Muscle of leg (tissue), 16 donors: ENCODE measurements at places on chromosomes 6 and 20. TPM values are rescaled to one million over a fixed set of nuclear protein-coding genes. Genes with fewer than 3 reads are reported as not detected.

Gene CDH4
- 0.66 TPM for total RNA-seq

DNA sequence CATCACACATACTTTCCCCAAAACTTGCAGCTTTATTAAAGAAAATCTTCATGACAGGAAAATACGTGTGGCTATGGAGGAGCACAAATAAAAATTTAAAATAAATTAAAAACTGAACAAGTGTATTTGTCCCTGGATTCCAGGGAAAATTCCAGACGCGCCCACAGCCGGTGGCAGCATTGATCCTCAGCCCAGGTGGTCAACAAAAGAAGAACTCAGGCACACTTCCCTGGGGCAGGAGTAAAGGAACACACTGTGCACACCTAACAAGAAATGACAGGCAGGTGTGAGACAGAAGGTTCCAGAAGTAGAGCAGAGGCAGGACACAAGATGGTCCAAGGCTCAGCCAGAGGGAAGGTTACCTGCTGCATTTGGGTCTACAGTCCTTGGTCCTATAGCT, 36.3 kb downstream of the FOXA2 start:
- no peaks in the 10 kb centered on the region for H3K36me3 ChIP-seq
- DNase-seq: no peak
- no peak overlapping the region for H3K4me3 ChIP-seq
- H3K4me1 ChIP-seq: no peaks in the 10 kb centered on the region

Gene FUT9
- total RNA-seq: 0.04 TPM

- no peak overlapping the region for H3K27ac ChIP-seq
- H3K36me3 ChIP-seq: no peaks in the 10 kb centered on the region
- H3K4me1 ChIP-seq: no peaks in the 10 kb centered on the region
Observed at GRCh38 chr6:25166955-25167748, 112.0 kb upstream of the CARMIL1 start.

Gene RIPOR3
- total RNA-seq: 5.0 TPM

Gene ZNF133
- total RNA-seq: 23.9 TPM

GRCh38 chr6:5997420-5997987, 9.2 kb downstream of the NRN1 start:
- H3K27me3 ChIP-seq: peaks cover 95% of the 10 kb centered on the region
- peak overlapping the region; percentile 65 for H3K27ac ChIP-seq

- no peak overlapping the region for H3K27ac ChIP-seq
- no peaks in the 10 kb centered on the region for H3K4me1 ChIP-seq
- H3K27me3 ChIP-seq: no peaks in the 10 kb centered on the region
- no peak for DNase-seq
- no peaks in the 10 kb centered on the region for H3K36me3 ChIP-seq
Observed at GRCh38 chr6:65182681-65183080, 524.3 kb downstream of the EYS start.

GRCh38 chr6:56047931-56048540, 172.6 kb upstream of the BMP5 start:
- no peaks in the 10 kb centered on the region for H3K27me3 ChIP-seq
- no peaks in the 10 kb centered on the region for H3K4me1 ChIP-seq
- H3K36me3 ChIP-seq: no peaks in the 10 kb centered on the region
- H3K27ac ChIP-seq: no peak overlapping the region
- no peak overlapping the region for H3K4me3 ChIP-seq
- no peak for DNase-seq

Gene PTPRA
- 41.7 TPM for total RNA-seq

DNA sequence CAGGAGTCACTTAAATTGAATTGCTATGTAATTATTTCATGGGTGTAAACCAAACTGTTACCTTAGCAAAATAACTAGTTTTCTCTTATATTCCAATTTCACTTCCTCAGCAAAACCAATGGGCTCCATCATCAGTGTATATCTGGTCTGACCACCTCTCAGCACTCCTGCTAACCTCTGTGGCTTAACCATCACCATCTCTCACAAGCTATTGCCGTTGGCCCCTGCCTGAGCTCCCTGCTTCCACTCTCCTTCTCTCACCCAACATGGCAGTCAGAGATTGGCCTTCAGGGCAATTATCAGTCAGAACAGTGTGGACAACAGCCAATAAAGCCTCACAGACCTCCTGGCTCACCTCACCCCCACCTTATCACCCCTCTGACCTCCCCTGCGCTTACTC, 124.0 kb downstream of the CARMIL1 start:
- H3K27me3 ChIP-seq: no peaks in the 10 kb centered on the region
- no peak overlapping the region for H3K27ac ChIP-seq
- DNase-seq: no peak
- H3K4me3 ChIP-seq: no peak overlapping the region
- H3K36me3 ChIP-seq: no peaks in the 10 kb centered on the region
- H3K4me1 ChIP-seq: peaks cover 4% of the 10 kb centered on the region

DNA sequence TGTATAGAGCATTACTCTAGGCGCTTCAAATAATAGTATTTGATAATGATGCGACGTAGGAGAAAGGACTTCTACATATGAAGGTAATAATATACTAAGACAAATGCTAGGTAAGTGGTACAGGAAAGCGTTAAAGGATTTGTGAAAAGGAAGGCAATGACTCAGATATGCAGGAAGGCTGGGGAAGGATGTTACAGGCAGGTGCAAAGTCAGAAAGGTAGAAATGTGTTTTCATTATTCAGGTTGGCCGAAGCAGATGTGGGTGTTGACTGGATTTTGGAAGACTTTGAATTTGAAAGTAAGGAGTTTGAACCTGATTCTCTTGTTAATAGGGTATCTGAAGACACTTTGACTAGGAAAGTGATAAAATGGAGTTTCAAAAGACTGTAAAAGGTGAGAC, 51.0 kb downstream of the STK4 start:
- no peak for DNase-seq
- no peak overlapping the region for H3K27ac ChIP-seq
- no peaks in the 10 kb centered on the region for H3K27me3 ChIP-seq
- H3K36me3 ChIP-seq: peaks cover 2% of the 10 kb centered on the region

DNA sequence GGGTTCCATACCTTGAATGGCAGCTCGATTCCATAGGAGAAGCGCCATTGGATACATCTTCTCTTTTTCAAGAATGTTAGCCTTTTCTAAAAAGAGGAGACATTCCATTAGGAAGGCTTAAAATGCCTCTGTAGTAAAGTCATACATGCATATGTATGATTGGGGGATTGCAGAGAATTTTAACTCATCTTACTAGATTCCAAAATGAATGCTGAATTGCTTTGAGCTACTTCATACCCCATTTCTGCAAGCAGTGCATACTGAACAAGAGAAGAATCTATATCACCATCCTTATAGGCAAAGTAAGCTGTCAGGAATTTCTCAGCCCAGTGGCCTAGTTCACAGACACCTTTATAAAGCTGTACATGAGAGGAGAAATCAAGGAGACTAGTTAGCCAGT, 80.3 kb downstream of the NDUFAF5 start:
- H3K27me3 ChIP-seq: no peaks in the 10 kb centered on the region
- DNase-seq: no peak
- H3K27ac ChIP-seq: no peak overlapping the region
- no peaks in the 10 kb centered on the region for H3K4me1 ChIP-seq
- H3K4me3 ChIP-seq: no peak overlapping the region

DNA sequence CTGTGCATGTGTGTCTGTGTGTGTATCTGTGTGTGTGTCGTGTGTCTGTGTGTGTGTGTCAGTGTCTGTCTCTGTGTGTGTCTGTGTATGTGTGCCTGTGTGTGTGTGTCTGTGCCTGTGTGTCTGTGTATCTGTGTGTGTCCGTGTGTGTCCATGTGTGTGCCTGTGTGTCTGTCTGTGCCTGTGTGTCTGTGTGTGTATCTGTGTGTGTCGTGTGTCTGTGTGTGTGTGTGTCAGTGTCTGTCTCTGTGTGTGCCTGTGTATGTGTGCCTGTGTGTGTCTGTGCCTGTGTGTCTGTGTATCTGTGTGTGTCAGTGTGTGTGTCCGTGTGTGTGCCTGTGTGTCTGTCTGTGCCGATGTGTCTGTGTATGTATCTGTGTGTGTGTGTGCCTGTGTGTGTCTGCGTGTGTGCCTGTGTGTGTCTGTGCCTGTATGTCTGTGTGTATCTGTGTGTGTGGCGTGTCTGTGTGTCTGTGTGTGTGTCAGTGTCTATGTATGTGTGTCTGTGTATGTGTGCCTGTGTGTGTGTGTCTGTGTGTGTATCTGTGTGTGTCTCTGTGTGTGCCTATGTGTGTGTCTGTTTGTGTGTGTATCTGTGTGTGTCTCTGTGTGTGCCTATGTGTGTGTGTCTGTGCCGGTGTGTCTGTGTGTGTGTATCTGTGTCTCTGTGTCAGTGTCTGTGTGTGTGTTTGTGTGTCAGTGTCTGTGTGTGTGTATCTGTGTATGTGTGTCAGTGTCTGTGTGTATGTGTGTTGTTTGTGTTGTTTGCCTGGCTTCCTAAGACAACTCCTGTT, 11.6 kb downstream of the SNPH start:
- no peak overlapping the region for H3K4me3 ChIP-seq
- no peaks in the 10 kb centered on the region for H3K36me3 ChIP-seq
- H3K27ac ChIP-seq: no peak overlapping the region
- H3K4me1 ChIP-seq: peaks cover 21% of the 10 kb centered on the region

Gene TTLL9
- total RNA-seq: 0.09 TPM

Gene WFDC2
- total RNA-seq: 0.13 TPM

Gene CNPY3
- total RNA-seq: 16.8 TPM

DNA sequence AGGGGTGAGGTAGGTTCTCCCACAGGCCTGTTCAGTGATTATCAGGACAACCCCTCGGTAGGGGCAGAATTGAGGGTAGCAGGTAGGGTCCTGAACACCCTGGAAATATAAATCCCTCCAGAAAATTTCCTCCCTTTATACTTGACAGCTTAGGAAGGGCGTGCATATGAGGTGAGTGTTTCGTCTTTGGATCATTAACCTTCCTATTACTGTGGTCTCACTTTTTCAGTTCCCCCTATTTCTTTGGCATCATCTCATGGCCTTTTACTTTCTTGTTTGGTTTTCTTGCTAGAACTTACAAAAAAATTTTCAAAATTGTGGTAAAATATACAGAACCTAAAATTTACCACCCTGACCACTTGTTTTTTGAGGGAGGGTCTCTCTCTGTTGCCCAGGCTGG, 18.7 kb upstream of the EPB41L1 start:
- H3K4me3 ChIP-seq: no peak overlapping the region
- DNase-seq: no peak
- H3K4me1 ChIP-seq: peaks cover 3% of the 10 kb centered on the region
- H3K36me3 ChIP-seq: no peaks in the 10 kb centered on the region

Gene FABP7
- total RNA-seq: 0.66 TPM

Gene MPC1
- total RNA-seq: 69.2 TPM

Gene TPD52L1
- 39.8 TPM for total RNA-seq

Gene HUS1B
- 0.18 TPM for total RNA-seq

DNA sequence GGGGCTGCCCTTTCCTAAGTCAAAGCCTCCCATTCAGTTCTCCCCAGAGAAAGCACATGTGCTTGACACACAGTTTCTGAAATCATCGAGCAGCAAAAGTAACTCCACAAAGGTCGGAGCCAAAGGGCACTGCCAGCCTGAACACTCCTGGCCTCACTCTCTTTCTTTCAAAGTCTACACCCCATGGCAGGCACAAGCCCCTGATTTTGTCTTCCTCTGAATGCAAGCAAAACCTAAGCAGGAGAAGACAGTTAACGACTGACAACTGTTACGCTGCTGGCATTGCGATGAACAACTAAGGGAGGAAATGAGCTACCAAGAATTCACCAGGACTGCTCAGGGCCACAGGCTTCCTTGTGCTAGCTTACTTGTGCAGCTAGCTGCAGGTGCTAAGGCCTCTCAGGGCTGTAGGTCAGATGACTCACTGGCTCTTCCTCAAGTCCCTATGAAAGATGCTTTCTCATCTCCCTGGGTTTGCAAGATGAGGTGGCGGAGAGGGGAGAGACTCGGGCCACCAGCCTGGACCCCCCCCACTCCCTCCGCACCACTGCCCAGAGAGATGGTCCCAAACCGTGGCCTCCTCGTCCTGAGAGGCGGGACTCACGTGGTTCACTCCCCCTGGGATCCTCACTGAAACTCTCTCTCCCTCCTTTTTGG, 208.2 kb downstream of the DLL1 start:
- no peaks in the 10 kb centered on the region for H3K36me3 ChIP-seq
- H3K4me1 ChIP-seq: peaks cover 26% of the 10 kb centered on the region
- no peak overlapping the region for H3K4me3 ChIP-seq

DNA sequence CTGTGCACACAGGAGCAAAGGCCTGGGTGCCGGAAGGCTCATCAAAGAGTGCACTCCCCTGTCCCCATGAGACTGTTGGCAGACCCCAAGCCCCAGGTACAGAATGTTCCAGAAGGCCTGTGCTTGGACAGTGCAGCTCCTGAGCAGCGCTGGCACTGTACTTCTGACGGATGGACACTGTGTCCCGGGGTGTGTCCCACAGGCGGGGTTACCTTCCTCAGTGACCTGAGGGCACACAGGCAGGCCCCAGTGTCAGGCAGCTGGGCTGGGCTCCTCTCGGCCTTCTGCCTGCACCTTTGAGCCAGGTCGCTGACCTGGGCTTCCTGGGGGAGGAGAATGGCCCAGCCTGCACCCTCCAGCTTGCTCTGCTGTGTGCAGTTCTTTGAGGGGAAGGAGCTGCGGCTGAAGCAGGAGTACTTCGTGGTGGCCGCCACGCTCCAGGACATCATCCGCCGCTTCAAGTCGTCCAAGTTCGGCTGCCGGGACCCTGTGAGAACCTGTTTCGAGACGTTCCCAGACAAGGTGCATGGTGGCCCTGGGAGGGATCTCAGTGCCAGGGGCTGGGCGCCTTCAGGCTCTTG, 30.1 kb downstream of the PYGB start:
- no peak for DNase-seq
- peaks cover 74% of the 10 kb centered on the region for H3K36me3 ChIP-seq
- H3K4me3 ChIP-seq: no peak overlapping the region
- peaks cover 10% of the 10 kb centered on the region for H3K4me1 ChIP-seq
- no peak overlapping the region for H3K27ac ChIP-seq

- peaks cover 61% of the 10 kb centered on the region for H3K36me3 ChIP-seq
- peak; percentile 58 for DNase-seq
- peak overlapping the region; percentile 15 for H3K27ac ChIP-seq
Observed at GRCh38 chr20:49270177-49270576, 7.7 kb downstream of the ZNFX1 start.

Gene CCN2
- 16.0 TPM for total RNA-seq

DNA sequence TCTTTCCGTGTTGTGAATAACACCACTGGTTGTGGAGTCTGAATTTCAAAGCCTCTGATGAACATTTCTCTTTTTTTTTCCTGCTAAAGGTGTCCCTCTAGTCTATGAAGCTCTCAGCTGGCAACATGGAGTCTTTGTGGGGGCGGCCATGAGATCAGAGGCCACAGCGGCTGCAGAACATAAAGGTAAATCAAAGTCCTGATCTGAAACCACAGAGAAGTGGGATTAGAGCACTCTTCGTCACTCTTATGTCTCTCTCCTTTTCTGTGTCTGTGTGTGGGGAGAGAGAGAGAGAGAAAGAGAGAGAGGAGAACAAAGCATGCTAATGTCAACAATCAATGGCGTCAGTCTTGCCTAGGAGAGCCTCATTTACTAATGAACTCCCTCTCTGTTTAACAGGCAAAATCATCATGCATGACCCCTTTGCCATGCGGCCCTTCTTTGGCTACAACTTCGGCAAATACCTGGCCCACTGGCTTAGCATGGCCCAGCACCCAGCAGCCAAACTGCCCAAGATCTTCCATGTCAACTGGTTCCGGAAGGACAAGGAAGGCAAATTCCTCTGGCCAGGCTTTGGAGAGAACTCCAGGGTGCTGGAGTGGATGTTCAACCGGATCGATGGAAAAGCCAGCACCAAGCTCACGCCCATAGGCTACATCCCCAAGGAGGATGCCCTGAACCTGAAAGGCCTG, 4.2 kb downstream of the PCK1 start:
- H3K36me3 ChIP-seq: no peaks in the 10 kb centered on the region
- H3K4me3 ChIP-seq: no peak overlapping the region
- peaks cover 20% of the 10 kb centered on the region for H3K27me3 ChIP-seq

Gene DNMT3B
- 2.9 TPM for total RNA-seq

GRCh38 chr20:63547725-63548480, at the start of gene SRMS:
SRMS (minus strand) TSS chr20:63547749; CDS start chr20:63547463, 286 bp downstream.
- H3K4me1 ChIP-seq: peaks cover 3% of the 10 kb centered on the region
- no peak within 1 kb of the TSS for H3K4me3 ChIP-seq
- H3K36me3 ChIP-seq: no peaks in the 10 kb centered on the region
